ENCODE measurements at places on chromosomes 7 and 10.

DNA sequence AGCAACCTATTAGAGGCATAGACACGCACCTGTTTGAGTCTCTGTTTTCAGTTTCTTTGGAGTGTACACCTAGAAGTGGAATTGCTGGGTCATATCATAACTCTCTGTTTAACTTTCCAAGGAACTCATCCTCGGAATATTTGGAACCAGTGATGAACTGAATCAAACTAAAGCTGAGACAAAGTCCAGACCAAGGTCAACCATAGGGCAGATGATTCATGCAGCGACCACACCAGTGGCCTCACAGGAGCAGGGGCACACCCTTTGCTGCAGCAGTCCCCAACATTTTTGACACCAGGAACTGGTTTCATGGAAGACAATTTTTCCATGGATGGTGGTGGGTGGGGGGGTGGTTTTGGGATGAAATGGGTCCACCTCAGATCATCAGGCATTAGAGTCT lies 4.9 kb upstream of the OPTN start:
- DNase-seq: no peak

DNA sequence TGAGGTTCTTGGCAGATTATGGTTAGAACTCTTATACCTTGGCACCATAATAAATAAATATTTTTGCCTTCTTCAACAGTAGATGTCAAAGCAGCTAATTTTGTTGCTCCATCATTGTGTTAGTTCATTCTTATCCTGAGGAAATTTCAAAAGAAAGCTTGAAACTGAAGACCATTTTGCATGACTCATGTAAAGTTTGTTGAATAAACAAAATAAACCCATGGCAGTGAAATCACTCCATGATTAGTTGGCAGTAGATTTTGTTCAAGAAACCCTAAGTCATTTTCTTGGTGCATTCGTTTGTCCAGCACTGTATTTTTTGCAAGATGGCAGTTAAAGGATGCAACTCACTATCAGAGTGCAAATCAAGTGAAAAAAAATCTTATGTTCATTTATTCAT lies 91.6 kb downstream of the HECW1 start:
- DNase-seq: no peak

- no peak for DNase-seq
Measured at GRCh38 chr7:128885370-128886187, 22.9 kb downstream of the ATP6V1F start.

GRCh38 chr7:15433151-15433550 lies 128.7 kb downstream of the AGMO start:
- no peak for DNase-seq

DNA sequence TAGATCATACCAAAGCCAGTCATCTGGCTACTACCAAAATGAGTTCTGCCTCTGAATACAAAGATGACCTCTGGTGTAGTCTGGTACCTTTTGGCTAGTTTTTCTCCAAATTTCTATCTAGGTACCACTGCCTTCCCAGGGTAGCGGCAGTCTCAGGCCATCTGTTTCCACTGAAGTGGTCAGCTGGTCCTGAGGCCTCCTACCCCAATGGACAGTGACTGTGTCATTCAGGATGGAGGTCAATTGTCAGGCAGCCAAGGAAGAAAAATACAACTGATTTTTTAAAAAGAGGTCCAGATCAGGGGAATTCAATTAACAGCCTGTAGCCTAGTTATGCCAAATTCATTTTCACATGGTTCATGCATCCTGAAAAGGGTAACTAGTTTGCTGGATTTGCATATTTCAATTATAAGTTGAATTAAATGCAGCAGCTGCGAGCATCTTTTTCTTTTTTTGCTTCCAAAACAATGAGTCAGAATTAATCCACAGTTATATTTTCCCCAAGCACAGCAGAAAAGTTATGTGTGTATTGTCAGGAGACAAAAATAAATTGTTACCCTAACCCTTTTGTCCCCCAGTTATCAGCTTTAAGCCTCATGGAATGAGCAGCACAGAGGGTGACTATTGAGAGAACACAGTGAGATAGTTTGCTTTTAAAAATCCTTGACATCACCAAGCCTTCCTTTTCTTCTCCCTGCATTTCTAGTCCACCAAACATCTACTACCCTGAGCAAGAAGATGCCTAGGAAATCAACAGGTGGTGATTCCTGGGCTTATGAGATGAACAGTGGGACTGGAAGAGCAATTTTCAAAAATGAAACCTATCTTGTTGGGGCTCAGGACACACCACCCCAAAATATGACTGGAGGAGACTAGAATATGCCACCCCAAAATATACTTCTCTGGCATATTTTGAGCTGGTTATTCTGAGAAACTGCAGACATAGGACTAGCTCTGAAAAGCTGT lies 27.7 kb downstream of the BCCIP start:
- DNase-seq: no peak

DNA sequence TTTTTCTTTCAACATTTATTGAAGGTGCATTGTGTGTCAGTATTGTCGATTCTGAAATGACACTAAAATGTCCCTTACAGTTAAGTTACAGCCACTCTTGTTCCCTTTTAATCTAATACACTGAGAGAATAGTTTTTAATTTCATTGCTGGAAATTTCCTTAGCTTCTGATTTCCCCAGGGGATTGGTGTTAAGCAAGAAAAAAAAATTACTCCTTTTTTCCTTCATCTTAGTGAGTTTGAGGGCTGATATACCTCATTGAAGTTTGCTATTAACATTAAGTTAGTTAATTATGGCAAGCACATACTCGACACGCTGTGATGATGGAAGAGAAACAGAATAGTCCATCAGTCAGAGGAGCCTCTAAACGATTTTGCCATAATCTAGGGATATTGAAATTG lies 57.0 kb upstream of the EXOC4 start:
- no peak for DNase-seq

DNA sequence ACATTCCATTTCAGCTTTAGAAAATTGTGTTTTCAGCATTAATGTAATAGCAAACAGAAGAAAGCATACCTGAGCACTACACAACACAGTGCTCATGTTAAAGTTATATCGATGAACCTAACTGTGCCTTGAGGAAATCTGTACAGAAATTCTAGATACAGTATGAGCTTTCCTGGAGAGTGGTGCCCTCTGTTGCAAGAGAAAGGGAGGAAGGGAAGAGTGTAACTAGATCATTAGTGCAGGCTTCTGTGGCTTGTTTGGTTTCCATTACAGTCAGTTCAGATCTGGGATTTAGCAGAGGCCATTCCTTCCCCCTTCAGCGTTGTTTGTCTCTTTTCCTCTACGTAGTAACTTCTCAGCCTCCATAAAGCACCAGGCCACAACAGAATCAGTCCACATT lies 139.7 kb downstream of the HTR7 start:
- no peak for DNase-seq

DNA sequence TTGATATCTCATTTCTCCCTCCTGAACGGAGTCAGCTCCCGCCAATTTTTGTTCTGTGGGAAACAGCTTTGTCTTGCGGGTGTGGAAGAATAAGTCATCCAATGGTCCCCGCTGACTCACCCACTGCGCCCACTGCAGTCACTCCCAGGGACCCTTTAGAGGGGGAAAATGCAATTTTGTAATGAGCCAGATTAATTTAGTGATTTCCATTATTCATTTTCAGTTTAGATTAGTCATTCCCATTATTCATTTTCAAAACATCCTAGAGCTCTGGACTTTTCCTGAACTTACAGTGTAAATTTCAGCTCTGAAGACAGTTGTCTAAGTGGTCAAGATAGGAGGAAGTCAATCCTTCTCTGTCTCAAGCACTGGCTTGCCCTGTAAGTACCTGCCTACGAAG lies 154.9 kb upstream of the TMEM72 start:
- no peak for DNase-seq

DNA sequence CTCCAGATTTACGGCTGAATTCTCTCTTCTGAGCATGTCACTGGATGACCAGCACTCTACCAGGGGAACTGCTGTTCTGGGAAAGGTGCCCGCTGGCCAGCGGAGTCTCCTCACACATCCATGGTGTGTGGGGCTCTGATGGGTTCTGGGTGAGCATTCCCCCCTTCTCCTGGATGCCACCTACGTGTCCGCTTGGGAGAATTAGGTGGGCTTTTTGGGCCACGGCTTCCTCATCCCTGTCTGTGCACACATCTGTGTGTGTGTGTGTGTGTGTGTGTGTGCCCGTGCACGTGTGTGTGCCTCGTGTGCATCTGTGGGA lies 163.0 kb downstream of the DNAJB6 start:
- DNase-seq: no peak

DNA sequence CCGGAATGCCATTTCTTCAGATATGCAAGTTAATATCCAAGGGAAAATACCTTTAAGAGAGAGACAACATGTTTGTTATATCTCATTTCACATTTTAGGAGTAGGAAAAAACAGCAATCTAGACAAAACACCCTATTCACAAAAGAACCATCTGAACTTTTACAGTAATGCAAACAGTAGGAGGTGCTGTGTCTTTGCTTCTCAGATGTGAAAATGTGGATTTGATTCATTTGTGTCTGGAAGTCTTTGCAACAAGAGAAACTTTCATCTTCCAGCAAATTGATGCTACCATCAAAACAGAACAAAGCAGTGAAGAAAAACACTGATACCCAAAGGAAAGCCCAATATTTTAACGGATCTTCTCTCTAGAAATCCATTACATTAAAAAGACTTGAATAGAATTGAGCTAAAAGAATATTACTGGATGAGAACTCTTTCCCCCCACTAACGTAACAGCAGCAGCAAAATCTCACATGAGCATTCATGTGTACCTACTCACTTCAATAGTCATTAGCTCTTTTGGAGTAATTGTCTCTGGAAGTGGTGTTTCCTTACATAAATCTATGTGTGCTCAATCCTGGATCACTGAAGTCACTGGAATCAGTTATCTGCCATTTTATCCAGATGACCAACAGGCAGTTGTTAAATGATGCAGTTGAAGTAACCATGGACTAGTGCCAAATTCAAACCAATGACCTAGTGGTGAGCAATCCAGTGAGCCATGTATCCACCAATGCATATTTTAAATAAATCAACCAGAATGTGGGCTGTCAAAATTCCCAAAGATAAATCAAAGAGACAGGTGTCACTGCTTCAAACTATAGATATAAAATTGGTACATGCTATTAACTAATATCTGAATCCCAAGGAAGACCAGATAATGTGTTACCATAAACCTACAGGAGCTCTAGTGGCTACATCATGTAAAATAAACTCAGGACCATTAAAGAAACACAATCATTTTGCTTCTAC lies 1.8 kb downstream of the SEMA3C start:
- DNase-seq: no peak

DNA sequence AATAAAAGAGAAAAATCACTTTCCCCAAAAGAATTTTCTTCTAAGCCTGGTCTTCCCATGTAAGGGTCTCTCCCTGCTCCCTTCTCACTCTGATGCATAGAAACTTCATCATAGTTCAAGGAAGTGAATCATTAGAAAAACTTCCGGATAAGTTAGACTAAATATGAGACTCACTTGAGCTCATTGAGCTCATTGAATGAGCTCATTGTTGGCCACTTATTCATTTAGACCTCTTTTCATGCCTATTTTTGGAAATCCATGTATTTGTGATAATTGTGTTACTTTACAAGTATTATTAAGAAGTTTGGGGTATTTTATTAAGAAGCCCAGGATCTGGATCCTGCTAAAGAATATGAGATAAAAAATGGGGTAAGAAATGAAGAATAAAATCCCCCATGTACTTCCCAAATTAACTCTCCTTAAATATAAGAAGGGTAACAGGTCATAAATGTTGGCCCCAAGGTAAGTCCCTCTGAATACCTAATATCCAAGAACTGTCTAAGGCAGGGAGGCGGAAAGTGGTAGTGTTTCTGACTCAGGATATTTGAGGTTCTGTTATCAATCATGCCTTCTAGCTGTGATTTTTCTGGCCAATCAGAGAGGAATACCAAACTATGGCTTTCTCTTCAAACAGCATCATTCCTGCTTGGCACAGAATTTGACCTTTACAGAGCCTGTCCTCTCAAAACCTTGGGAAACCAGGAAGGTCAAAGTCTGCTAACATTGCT lies 236.5 kb upstream of the PTN start:
- DNase-seq: no peak

DNA sequence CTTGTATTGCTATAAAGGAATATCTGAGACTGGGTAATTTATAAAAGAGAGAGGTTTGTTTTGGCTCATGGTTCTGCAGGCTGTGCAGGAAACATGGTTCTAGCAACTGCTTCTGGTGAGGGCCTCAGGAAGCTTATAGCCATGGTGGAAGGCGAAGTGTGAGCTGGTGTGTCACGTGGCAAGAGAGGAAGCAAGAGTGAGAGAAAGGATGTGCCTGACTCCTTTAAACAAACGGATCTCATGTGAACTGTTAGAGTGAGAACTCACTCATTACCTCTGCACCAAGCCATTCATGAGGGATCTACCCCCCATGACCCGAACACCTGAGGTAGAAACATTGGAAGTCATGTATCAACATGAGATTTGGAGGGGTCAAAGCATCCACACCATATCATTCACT lies 7.7 kb upstream of the ITPRIP start:
- DNase-seq: no peak

GRCh38 chr7:80039251-80039884 lies 95.3 kb upstream of the GNAI1 start:
- DNase-seq: no peak

DNA sequence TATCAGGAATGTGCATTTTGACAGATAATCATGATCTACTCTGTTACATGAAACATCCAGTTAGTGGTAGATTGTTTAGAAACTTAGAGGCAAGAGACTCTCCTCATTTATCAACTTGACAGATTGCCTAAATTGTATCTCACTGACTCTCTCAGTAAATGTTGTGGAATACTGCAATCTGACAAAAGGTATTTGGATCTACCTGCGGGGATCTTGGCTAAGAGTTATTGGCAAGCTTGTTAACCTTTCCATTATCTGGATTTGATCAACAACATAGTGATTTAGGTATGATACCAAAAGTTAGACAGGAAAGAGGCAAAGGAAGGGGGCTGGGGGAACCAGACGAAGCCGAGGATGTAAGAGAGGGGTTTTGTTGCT lies 2.0 kb downstream of the VSTM2A start:
- DNase-seq: no peak

GRCh38 chr7:85074016-85074415 lies 112.8 kb downstream of the SEMA3D start:
- no peak for DNase-seq

- no peak for DNase-seq
Measured at GRCh38 chr7:122352454-122352853, 47.9 kb upstream of the FEZF1 start.

GRCh38 chr10:69220507-69220906 lies 375 bp downstream of the HKDC1 start:
- DNase-seq: no peak

GRCh38 chr10:113326160-113327111 lies 226.4 kb upstream of the HABP2 start:
- peak; percentile 87 for DNase-seq

DNA sequence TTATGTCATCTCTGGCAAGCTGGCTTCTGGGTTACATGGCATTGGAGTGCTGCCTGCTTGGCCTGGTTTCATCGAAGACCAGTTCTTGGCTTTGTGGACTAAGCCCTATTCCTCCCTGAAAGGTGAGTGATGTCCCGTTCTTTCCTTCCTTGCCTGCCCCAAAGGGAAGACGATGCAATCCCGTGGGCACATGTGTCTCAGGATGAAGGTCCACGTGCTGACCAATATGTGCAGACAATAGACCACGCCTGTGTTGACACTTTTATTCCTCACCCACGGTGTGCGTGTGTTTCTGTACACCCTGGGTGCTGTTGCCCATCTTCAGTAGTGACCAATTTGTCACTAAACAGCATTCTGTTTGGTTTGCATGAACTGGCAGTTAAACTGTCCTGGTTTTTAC lies 28.6 kb upstream of the SHH start:
- DNase-seq: no peak
